A673 (cell line): ENCODE measurements at places on chromosomes 6 and 20.
A peak's percentile ranks its signal among the peaks of the same experiment; 100 is the strongest.

DNA sequence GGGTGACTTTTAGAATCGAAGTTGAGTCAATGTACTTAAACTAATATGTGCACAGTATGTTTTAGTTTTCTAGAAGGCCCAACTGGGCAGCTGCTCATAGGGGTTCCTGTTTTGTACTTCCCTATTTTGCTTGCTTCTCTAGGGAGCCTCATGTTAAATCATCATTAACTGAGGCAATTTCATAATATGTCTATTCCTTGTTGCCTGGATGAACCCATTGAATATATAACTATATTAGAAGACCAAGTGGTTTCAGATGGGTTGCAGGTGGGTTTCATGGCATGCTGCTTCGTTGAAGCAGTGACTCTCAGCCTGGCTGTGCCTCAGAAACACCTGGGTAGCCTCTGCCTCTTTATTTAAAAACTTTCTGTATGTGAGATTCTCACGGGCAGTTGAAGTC lies 22.2 kb downstream of the CARMIL1 start:
- no peak for DNase-seq

GRCh38 chr6:111852725-111853124 lies 20.5 kb downstream of the FYN start:
- peak; percentile 18 for DNase-seq

DNA sequence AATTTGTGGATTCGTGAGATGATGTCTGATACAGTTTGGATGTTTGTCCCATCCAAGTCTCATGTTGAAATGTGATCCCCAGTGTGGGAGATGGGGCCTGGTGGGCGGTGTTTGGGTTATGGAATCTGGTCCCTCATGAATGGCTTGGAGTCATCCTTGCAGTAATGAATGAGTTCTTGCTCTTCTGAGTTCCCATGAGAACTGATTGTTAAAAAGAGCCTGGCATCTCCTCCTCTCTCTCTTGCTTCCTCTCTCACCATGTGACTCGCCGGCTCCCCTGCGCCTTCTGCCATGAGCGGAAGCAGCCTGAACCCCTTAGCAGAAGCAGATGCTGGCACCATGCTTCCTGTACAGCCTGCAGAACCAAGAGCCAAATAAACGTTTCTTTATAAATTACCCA lies 30.5 kb upstream of the RPP40 start:
- DNase-seq: no peak

GRCh38 chr6:119720160-119720559 lies 370.6 kb upstream of the MAN1A1 start:
- DNase-seq: peak; percentile 3

GRCh38 chr6:120005292-120005976 lies 655.9 kb upstream of the MAN1A1 start:
- no peak for DNase-seq
